ENCODE measurements at places on chromosomes 16 and 17. TPM values are rescaled to one million over a fixed set of nuclear protein-coding genes. Genes with fewer than 3 reads are reported as not detected.

NOL3 gene
- total RNA-seq, result 0.27 TPM

KCNH6 gene
- total RNA-seq, result 2.8 TPM

OR1F1 gene
- total RNA-seq, result 0.38 TPM

HEATR9 gene
- not detected for total RNA-seq

PLLP gene
- total RNA-seq, result 2.1 TPM

ESRP2 gene
- 42.7 TPM for total RNA-seq

KRT33A gene
- total RNA-seq, result not detected

CACNA1H gene
- total RNA-seq, result 34.5 TPM

TEKT5 gene
- total RNA-seq, result 0.52 TPM

TBX6 gene
- total RNA-seq, result 2.3 TPM

DNA sequence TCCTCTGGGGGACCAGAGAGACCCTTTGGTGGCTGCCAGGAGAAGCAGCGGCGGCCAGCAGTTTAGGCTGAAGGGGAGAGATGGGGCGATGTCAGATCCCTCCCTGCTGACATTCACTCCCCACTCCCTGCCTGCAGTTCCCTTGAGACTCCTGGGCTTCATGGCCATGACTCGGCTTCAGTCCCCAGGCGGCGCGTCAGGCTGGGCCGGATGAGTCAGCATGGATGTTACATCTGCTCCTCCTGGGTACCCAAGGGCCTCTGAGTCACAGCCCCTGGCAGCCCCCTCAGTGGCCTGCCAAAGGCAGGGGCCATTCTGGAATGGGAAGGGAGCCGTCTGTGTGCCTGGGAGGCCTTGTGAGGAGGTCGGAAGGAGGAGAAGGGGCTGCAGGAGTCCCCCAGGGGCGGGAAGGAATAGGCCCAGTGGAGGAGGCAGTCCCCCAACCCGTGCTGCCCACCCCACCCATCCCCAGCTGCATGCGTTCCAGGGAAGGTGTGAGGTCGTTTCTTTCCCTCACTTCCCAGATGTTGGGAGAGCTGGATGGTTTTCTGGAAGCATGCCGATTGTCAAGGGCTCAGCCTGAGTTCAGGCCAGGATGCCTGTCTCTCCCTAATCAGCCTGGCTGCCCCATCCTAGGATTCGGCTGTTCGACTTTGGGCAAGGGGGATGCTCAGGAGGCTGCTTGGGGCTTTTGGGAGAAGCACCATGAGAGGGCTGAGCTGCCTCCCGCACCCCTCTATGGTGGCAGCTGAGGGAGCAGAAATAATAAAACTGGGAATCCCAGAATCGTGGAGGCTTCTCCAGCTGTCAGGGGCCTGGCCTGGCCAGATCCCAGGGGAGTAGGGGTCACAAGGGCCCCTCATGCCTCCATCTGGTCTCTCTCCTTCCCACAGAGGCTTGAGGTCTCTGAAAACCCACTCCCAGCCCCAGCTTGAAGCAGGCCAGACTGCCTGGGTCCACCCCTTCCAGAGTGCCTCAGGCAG is 9.7 kb downstream of the RHBDL3 start:
- peak; percentile 72 for DNase-seq

DNA sequence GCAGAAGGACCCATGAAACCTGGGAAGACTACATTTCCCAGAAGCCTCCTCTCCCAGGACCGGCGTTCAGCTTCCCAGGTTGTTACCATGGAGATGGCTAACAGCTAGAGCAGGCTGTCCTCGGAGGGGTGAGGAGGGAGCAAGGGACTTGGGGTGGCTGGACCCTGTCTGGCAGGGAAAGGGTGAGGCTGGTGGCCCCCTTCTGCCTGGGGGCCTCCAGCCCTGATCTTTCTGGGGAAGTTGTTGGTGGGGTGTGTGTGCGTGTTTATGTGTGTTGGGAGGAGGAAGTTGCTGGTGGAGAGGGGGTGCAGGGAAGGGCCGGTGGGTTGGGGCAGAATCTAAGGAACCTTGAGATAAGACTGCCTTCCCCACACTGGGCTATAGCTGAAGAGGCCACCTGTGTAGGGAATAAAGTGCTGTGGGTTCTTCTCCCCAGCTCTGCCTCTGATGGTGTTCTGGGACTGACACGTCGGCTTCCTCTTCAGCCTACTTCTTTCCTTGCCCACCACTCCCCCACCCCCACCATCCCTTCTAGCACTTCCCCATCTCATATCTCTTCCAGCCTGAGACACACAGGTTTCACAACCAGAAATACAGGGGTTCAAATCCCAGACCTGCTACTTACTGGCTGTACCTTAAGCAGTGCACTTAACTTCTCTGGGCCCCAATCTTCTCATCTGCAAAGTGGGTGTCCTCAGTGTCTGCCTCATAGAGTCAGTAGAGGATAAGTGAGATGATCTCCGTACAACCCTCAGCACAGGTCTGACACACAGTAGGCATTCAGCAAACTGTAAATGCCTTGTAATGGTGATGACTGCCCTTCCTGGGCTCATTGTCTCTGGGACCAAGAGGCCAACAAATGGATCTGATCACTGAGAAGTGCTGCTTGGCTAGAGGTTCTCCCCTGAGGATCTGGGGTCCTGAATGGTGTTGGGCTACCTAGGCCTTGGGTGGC is at the start of gene DRC7:
TSS of gene DRC7 (plus strand) at position 82 of the 955 bp plus-strand sequence. CDS start 3,144 bp downstream, outside the sequence.
- DNase-seq, result peak; percentile 93

DNA sequence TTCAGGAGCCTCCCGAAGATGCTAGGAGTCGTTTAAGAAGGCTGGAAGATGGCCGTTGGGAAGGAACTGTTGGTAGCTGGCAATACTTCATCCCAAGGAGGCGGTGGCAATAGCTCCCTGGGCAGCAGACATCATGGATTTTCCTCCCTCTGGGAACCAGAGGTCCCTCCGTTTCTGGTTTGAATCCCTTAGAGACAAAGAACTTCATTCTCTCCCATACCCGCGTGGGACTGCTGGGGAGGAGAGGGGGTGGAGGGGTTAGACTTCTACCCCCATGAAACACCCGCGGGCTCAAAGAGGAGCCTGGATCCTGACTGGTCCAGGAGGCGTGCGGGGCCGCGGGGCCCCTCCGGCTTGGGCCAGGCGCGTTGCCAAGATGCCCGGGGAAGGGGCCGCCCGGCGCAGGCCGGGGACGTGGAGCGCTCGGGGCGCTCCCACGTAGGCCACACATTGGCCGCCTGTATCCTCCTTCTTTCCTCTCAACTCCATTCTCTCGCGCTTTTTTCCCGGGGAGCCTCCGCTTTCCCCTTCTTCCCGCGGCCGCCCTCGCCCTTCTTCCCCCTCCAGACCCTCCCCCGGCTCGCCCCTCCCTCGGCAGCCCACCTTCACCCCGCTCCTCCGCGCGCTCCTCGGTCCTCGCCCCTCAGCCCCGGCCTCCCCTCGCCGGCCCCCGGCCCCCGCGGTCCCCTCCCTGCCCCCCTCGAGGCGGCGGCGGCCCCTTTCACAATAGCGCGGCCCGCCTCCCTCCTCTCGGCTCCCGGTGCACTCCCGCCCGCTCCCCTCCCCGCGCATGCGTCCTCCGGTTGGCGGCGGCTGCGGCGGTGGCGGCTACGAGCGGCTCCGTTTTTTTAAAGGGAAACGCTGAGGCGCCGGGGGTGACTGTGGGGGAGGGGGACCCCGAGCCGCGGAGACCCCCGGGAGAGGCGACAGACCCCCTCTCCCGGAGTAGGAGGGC is at the start of gene MSL1:
TSS of gene MSL1 (plus strand) at position 791 of the 955 bp plus-strand sequence. CDS start 642 bp downstream, outside the sequence.
- DNase-seq, result peak; percentile 84

DNA sequence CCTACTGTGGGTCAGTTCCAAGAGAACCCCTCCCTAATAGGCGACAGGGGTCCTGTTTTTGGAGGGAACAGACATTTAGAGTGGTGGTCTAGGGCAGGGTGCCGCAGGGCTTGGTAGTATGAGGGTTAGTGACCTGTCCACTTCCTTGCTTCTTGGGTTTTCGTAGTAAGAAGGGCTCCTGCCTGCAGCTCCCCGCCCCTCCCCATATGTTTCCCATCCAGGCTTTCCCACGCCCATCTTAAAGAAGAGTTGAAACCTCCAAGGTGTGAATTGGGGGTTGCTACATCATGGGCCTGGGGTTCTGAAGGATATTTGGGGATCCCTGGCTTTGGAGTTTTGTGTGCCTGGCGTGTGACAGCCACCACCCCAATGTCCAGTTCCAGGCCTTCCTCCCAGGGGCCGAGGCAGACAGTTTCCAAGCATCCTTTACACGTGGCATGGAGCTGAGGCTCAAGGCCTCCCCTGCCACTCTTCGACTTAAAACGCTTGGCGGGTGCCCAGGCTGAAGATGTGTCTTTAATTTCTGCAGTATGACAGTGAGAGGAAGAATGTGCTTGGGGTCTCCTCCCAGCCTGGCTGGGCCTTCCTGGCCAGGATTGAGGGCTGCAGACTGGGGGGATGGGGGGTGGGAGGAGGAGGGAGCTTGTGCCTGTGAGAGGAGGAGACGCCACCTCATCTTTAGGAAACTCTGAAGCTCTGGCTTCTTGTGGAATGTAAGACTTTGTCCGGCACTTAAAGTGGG is 2.3 kb upstream of the COL1A1 start:
- DNase-seq, result no peak
